ENCODE measurements at places on chromosomes 7 and 10. TPM values are rescaled to one million over a fixed set of nuclear protein-coding genes. Genes with fewer than 3 reads are reported as not detected.
A peak's percentile ranks its signal among the peaks of the same experiment; 100 is the strongest.

DNA sequence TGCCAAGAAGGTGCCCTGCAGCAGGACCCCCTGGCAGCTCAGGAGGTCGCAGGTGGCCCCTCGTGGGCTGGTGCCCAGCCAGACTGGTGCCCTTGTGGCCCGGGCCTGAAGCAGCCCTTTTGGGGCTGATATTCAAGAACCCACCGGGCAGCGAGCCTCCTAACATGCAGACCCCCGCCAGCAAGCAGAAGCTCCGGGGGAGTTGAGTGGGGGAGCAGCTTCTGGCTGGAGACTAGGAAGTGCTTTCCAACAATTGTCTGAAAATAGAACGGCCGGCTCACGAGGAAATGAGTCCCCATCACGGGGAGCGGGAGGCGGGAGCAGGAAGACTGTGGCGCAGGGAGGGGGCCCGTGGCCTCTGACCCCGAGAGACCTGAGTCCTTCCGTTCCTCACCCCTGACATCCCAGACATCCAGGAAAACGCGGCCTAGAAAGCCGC, 9.5 kb upstream of the INTS1 start:
- no peaks in the 10 kb centered on the region for H3K27me3 ChIP-seq
- H3K36me3 ChIP-seq = no peaks in the 10 kb centered on the region
- no peak overlapping the region for H3K4me3 ChIP-seq

PHYHIPL gene
- 0.09 TPM for polyA plus RNA-seq

GRCh38 chr7:154436560-154436959, 384.4 kb downstream of the DPP6 start:
- DNase-seq = no peak
- no peak overlapping the region for H3K27ac ChIP-seq
- no peaks in the 10 kb centered on the region for H3K27me3 ChIP-seq
- no peak overlapping the region for H3K4me3 ChIP-seq
- H3K4me1 ChIP-seq = no peaks in the 10 kb centered on the region

DNA sequence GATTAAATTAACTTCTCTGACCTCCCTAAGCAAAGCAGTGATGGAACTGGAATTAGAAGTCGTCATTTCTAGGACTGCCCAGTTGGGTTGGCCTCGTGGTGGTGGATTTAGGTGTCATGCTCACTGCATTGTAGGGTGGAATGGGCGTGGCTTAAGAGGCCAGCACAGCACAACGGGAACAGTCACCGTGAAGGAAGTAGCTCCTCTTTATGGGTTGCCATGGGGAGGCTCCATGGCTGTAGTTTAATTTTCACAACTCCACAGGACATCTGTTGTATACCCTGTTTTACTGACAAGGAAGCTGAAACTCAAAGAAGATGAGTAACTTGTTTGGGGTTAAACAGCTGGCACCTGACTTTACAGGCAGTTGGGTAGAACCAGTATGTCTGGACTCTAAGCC, 208.3 kb downstream of the CELF2 start:
- no peaks in the 10 kb centered on the region for H3K36me3 ChIP-seq
- no peaks in the 10 kb centered on the region for H3K27me3 ChIP-seq
- H3K4me1 ChIP-seq = no peaks in the 10 kb centered on the region
- DNase-seq = no peak
- no peak overlapping the region for H3K4me3 ChIP-seq
- H3K27ac ChIP-seq = no peak overlapping the region

ATXN7L1 gene
- 4.8 TPM for polyA plus RNA-seq

- no peaks in the 10 kb centered on the region for H3K27me3 ChIP-seq
- no peaks in the 10 kb centered on the region for H3K4me1 ChIP-seq
- H3K4me3 ChIP-seq = no peak overlapping the region
Measured at GRCh38 chr10:75565286-75566251, 134.1 kb downstream of the LRMDA start.

DNA sequence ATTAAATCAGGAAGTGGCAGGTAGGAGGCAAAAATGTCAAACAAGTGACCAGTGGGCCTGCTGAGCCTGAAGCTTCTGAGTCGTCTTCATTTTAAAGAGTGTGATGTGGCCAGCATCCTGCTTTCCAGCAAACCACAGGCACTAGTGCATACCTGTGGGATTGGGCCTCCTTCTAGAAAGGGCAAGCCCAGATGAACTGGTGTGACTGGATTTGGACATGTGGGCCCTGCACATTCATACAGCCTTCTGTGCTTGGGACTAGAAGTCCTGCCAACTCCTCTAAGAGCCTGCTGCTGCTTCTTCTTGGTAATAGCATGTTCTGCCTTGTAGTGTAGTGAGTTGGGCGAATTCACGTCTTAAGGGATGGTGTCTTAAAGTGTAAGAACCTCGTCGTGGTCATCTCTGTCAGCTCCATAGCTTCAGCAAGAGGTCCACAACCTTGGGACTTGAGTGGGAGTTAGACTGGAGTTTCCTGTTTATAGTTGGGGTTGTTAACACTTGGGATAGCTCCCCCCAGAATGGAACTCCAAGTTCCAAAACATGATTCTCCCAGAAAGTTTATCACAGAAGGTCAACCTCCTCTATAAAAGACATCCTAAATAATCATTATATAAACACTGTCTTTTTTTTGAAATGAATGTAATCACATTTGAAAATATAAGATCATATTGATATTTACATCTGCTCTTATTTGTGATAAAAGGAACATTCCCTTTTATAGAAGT, 11.2 kb downstream of the BMPER start:
- H3K27me3 ChIP-seq = no peaks in the 10 kb centered on the region
- peaks cover 3% of the 10 kb centered on the region for H3K4me1 ChIP-seq
- H3K36me3 ChIP-seq = no peaks in the 10 kb centered on the region
- DNase-seq = no peak

DNA sequence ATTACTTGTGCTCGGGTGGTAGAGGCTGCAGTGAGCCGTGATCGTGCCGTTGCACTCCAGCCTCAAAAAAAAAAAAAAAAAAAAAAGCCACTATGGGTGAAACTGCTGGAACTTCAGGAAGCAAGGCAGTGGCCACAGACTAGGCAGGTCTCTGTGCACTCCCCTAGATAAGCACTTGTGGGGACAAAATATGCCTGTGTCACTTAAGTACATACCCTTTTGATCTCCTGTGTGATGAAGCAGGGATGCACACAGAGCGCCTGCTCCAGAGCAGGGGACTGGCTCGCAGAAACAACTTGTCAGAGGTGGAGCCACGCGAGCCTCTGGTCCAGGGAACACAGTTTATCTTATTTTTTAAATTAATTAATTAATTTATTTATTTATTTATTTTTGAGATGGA, 42.9 kb upstream of the PSAP start:
- H3K27ac ChIP-seq = no peak overlapping the region
- no peaks in the 10 kb centered on the region for H3K36me3 ChIP-seq
- H3K4me3 ChIP-seq = no peak overlapping the region
- no peaks in the 10 kb centered on the region for H3K27me3 ChIP-seq
- DNase-seq = no peak

FAM25G gene
- 10.6 TPM for polyA plus RNA-seq

DNA sequence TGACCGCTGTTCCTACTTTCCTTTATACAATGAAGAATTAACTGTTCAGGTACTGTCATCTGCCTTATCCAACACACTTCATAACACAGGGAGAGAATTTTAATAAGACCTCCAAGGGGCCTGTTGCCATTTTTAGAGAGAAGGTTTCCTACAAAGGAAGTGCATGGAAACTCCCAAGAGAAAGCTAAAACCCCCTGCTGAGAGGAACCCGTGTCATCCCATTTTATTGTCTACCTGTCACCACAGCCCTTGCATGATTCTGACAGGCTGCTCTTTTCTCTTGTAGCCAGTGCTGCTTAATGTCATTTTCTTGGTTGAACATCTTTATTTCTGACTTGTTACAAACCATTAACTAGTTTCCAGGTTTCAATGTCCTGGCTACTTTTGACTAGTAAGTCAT, 98.4 kb downstream of the SNX10 start:
- DNase-seq = no peak
- H3K4me3 ChIP-seq = no peak overlapping the region
- no peak overlapping the region for H3K27ac ChIP-seq
- peaks cover 32% of the 10 kb centered on the region for H3K27me3 ChIP-seq
- no peaks in the 10 kb centered on the region for H3K36me3 ChIP-seq
- H3K4me1 ChIP-seq = no peaks in the 10 kb centered on the region

DNA sequence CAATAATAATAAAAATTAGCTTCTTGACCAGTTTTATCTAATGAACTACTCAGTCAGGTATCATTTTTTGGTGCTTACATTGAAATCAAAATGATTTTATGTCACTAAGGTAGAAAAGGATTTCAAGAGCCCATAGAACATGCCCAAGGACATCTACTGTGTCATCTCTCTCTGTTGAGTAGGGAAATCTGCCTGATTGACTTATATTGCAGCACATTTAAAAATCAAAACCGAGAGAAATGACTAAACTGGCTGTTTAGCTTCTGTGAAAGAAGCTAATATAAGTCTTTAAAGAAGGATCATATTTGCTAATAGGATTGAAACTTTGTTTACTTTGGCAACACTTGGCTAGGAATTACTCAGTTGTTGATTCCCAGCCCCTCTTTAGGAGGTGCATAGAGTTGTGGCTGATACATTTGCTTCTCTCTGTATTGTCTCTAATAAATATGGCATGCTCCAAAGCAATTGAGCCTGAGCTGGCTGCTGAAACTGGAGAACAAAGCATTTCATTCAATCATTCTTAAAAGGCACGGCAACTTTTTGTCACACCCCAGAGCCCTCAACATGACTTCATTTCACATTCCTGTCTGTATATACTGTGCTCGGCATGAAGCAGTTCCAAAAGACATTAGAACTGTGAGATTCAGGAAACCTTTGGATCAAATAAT, 1096.9 kb upstream of the POT1 start:
- no peak overlapping the region for H3K27ac ChIP-seq
- H3K4me1 ChIP-seq = no peaks in the 10 kb centered on the region

GRCh38 chr10:122213364-122213763, 57.7 kb upstream of the BTBD16 start:
- no peaks in the 10 kb centered on the region for H3K27me3 ChIP-seq
- H3K4me3 ChIP-seq = no peak overlapping the region
- H3K27ac ChIP-seq = no peak overlapping the region
- peaks cover 18% of the 10 kb centered on the region for H3K36me3 ChIP-seq

GRCh38 chr7:71266912-71267311, 135.0 kb downstream of the GALNT17 start:
- H3K4me1 ChIP-seq = no peaks in the 10 kb centered on the region
- DNase-seq = no peak
- H3K36me3 ChIP-seq = no peaks in the 10 kb centered on the region
- no peak overlapping the region for H3K27ac ChIP-seq
- no peaks in the 10 kb centered on the region for H3K27me3 ChIP-seq

ZNF425 gene
- polyA plus RNA-seq = 1.8 TPM

- no peaks in the 10 kb centered on the region for H3K36me3 ChIP-seq
- no peaks in the 10 kb centered on the region for H3K27me3 ChIP-seq
- DNase-seq = no peak
- H3K4me3 ChIP-seq = no peak overlapping the region
Measured at GRCh38 chr7:67422601-67423000, 426.0 kb downstream of the TYW1 start.

FAM13C gene
- polyA plus RNA-seq = 0.08 TPM

GRCh38 chr10:98016772-98017475, 13.5 kb downstream of the CRTAC1 start:
- no peak for DNase-seq
- H3K4me3 ChIP-seq = no peak overlapping the region
- H3K4me1 ChIP-seq = no peaks in the 10 kb centered on the region
- H3K27ac ChIP-seq = no peak overlapping the region
- H3K36me3 ChIP-seq = no peaks in the 10 kb centered on the region

- no peak for DNase-seq
- no peak overlapping the region for H3K27ac ChIP-seq
- no peak overlapping the region for H3K4me3 ChIP-seq
- no peaks in the 10 kb centered on the region for H3K4me1 ChIP-seq
- no peaks in the 10 kb centered on the region for H3K27me3 ChIP-seq
Measured at GRCh38 chr7:115674467-115675024, 356.0 kb downstream of the TFEC start.

NPY4R2 gene
- 0.16 TPM for polyA plus RNA-seq

- H3K4me3 ChIP-seq = no peak overlapping the region
- no peak for DNase-seq
- H3K4me1 ChIP-seq = no peaks in the 10 kb centered on the region
- no peak overlapping the region for H3K27ac ChIP-seq
- H3K36me3 ChIP-seq = no peaks in the 10 kb centered on the region
Measured at GRCh38 chr10:83945982-83946718, 193.2 kb upstream of the GHITM start.

FLNC gene
- polyA plus RNA-seq = 0.03 TPM

GRCh38 chr10:36942616-36943015, 182.8 kb upstream of the ANKRD30A start:
- no peaks in the 10 kb centered on the region for H3K4me1 ChIP-seq
- no peak overlapping the region for H3K4me3 ChIP-seq
- no peak overlapping the region for H3K27ac ChIP-seq

DNA sequence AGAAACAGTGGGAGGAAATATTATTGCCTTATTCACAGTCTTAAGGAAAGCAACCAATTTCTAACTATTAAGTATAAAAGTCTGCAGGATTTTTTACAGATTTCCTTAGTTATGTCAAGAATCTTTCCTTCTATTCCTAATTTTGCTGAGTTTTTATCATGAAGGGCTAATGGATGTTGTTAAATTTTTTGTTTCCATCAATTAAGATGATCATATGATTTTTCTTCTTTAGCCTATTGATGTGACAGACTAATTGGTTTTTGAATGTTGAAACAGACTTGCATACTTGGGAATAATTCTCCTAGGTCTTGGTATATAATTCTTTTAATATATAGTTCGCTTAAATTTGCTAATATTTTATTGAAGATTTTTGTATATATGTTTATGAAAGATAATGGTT, 569.1 kb upstream of the KCND2 start:
- H3K4me1 ChIP-seq = no peaks in the 10 kb centered on the region
- no peak overlapping the region for H3K27ac ChIP-seq
- H3K36me3 ChIP-seq = no peaks in the 10 kb centered on the region
- DNase-seq = no peak

DNA sequence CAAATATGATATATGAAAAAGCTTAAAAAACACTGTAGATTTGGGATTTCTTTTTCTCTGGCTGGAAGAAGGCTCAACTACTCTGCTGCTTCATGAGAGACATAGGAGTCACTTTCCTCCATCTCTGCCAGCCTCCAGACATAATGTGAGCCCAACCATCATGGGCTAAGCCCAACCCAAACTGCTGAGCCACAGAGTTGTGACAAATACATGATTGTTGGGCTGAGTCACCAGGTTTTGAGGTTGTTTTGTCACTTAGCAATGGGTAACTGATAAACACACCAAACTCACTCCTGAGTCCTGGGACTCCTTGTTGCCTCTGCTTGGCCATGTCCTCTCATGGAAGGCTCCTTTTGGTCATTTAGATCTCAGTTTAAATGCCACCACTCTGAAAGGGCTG, 381.8 kb upstream of the FZD8 start:
- no peak overlapping the region for H3K27ac ChIP-seq
- no peaks in the 10 kb centered on the region for H3K36me3 ChIP-seq
- peak; percentile 5 for DNase-seq
- H3K27me3 ChIP-seq = no peaks in the 10 kb centered on the region

HPSE2 gene
- polyA plus RNA-seq = 0.01 TPM

SLC16A9 gene
- 2.8 TPM for polyA plus RNA-seq

CHST15 gene
- polyA plus RNA-seq = 21.4 TPM

DNA sequence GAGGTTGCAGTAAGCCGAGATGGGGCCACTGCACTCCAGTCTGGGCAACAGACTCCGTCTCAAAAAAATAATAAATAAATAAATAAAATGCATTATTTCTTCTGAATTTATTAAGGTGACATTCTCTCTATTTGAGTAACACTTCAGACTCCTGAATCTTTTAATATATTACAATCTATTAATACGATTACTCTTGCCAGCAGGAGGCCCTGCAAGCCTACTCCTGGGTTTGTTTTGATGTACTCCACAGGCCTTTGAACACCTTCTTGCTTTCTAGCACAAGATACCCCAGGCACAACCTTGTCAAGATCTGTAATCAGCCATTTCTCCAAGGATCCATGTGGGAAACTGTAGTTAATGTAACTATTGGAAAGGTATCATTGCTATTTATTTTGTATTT, 63.5 kb downstream of the COBL start:
- no peak for DNase-seq
- H3K36me3 ChIP-seq = no peaks in the 10 kb centered on the region
- no peak overlapping the region for H3K4me3 ChIP-seq

Data from keratinocyte (primary cell).